ENCODE measurements at places on chromosomes 3 and 15.

GRCh38 chr3:130604806-130605205, 87.8 kb downstream of the COL6A6 start:
- DNase-seq: no peak

GRCh38 chr15:25844542-25844941, 18.6 kb downstream of the ATP10A start:
- DNase-seq: no peak

- no peak for DNase-seq
Measured at GRCh38 chr3:194082743-194083636, 53.0 kb upstream of the HES1 start.

DNA sequence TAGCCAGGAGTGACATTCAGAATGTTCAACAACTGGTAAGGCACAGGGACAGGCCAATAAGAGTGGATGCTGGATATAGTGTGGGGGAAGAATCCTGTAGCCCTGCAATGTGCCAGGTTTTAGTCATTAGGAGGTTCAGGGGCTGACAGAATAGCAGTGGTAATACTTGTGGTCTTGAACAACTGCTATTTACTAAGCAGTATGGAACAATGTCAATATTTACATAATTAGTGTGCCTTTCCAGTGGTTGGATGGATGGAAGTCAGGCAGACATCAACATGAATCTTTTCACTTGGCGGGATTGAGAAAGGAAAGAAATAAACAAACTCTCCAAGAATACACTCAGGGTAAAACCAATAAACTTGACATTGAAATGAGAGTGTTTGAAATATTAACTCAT, 55.1 kb downstream of the OTOL1 start:
- no peak for DNase-seq

- DNase-seq: no peak
Measured at GRCh38 chr15:100783760-100784492, 95.7 kb upstream of the ALDH1A3 start.

DNA sequence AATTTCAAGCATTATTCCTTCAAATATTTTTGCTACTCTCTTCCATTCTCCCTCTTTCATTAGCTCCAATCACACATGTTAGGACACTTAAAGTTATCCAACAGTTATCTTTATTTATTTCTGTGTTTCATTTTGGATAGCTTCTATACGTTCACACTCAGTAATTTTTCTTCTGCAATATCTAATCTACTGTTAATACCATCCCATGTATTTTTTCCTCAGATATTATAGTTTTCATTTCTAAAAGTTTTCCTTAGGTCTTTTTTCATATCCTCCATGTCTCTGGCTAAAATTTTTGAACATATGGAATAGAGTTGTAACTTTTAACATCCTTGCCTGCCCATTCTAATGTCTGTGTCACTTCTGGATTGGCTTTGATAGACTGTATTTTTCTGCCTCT, 73.4 kb downstream of the CTNNB1 start:
- DNase-seq: no peak

- no peak for DNase-seq
Measured at GRCh38 chr3:114718898-114719210, 425.0 kb downstream of the TIGIT start.

GRCh38 chr15:23403550-23403949, 43.5 kb downstream of the GOLGA6L2 start:
- no peak for DNase-seq

GRCh38 chr3:100913870-100914648, 79.2 kb downstream of the ABI3BP start:
- no peak for DNase-seq

- peak; percentile 14 for DNase-seq
Measured at GRCh38 chr15:42921342-42921731, 759 bp upstream of the TTBK2 start.

GRCh38 chr15:101003081-101003480, 83.9 kb downstream of the LRRK1 start:
- no peak for DNase-seq
